Stimulated activated CD4-positive, alpha-beta T cell treated with anti-CD3 and anti-CD28 coated beads, Interleukin-12 subunit alpha, Interleukin-12 subunit beta, amount 100 ng/mL, for 24 hours (primary cell): ENCODE measurements at places on chromosomes 3 and 15.

GRCh38 chr3:29475854-29476253, 195.0 kb downstream of the RBMS3 start:
- DNase-seq, result no peak

GRCh38 chr3:128805772-128806171, 73.6 kb upstream of the ACAD9 start:
- DNase-seq, result no peak

DNA sequence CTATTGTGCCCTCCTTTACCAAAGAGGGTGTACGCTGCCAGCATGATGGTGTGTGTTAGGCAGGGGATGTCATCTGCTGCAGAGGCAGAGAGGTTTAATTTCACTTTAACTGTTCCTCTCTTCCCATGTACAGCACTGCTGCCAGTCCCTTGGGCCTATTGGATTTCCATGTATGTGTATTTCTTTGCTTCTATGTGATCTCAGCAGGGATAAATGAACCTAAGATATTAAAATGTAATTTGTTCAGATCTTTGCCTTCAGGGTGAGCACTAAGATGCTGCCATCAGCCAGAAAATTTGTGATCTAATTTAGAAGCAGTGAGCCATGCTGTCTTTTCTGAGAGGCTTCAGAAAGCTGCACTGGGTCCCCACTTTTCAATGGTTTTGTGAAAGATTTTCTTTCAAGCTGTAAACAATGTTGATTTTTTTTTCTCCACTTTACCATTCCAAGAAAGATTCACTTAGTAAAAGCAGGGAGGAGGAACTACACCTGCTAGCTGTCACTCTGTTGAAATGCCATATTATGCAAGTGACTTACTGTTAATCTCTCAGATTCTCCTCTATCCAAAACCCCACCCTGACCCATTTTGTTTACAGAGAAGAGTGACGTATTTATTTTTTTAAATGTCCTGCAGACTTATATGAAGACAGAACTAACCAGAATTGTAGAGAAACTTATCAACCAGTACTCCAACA, 261.9 kb downstream of the TBL1XR1 start:
- DNase-seq, result no peak

DNA sequence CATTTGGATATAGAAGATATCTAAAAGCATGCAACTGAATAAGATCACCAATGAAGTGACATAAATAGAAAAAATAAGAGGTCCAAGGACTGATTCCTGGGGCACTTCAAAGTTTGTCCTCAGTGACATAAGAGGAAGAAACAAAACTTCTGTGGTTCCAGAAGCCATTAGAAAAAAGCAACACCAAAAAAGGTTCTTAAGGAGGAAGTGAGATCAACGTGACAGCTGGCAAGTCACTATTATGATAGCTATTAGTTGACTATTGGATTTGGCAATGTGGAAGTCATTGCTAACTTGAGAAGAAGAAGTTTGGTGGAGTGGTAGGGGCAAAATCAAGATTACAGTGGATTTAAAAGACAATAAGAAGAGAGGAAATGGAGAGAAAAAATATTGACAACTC, 1098.3 kb downstream of the NAALADL2 start:
- DNase-seq, result no peak

- no peak for DNase-seq
Measured at GRCh38 chr3:150878996-150879575, 26.2 kb downstream of the MINDY4B start.

DNA sequence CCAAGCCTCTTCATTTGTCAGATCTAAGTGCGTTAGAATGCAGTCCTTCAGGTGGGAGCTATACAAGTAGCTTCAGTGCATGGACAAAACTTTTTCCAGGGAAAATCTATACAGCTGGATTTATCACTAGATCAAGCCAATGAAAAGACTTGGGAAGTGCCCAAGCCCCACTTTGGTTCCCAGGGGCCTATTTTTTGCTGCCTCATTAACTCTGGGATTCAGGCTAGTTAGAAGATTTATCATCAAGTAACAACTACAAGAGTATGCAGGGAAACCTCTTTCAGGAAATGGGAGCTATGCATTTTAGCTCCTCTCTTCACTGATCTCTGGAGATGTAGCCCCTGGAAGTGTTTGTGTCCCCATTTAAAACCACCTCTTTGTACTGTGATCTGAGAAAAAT, 908.8 kb downstream of the SQOR start:
- DNase-seq, result no peak

DNA sequence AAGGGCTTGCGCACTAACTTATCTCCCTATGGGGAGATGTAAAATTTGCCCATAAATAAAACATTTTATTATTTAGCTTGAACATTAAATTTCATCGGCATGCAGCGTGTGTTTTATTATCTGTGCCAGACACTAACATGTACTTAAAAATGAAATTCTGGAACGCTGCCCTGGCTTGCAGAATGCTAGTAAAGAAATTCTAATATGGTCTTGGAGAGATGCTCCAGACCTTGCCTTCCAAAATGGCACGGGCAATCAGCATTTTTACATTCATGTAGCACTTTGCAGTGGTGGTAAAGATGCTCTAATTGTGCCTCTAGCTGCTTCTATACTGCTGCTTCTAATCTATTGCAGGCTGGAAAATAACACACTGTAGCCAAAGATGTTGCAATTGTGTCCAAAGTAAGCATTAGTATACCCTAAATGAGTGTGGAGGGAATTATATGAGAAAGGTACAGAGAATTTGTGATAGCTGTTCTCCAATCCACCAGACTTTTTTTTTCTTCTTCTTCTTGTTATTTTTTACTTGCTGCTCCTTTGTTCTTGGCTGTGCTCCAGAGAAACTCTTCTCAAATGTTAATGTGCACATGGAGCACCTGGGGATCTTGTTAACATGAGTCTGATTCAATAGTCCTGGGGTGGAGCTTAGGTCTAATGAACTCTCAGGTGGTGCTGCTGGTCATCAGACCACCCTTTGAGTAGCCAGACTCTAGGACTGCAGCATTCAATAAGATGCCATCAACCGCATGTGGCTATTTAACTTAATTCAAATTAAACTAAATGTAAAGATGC, 47.3 kb downstream of the CRABP1 start:
- no peak for DNase-seq

GRCh38 chr3:158977497-158977896, 175.6 kb downstream of the MFSD1 start:
- DNase-seq, result no peak

- DNase-seq, result no peak
Measured at GRCh38 chr3:54928046-54928770, at the start of gene LRTM1. Gene LRTM1 (minus strand): TSS chr3:54928059. CDS start chr3:54927911, 148 bp downstream.

DNA sequence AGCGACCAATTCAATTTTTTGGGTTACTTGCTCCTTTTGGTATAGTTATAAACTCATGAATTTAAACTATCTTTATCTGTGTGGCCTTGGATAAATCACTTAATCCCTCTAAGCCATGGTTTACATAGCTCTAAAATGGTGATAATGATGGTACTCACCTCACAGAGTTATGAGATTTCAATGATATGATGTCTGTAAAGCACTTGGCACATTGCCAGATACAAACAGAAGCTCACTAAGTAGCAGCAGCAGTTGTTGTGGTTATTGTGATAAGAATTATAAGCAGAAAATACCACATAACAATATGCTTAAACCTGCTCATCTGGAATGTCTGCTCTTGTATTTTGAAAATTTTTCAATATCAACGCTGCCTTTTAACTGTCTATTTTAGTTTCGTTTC, 185.1 kb upstream of the SNTN start:
- no peak for DNase-seq

DNA sequence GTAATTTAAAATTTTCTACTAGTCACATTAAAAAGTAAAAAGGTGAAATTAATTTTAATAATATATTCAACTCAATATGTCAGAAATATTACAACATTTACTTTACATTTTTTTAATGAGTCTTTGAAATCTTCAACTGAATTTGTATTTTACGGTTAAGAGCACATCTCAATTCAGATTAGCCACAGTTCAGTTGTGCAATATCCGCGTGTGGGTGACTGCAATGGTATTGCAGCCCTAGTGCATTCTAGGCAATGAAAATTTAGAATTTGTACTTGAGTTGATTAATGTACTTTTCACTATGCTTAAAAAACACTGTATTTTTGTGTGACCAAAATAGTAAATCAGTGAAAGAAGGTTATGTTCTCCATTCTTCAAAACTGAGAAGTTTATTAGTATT, 57.3 kb downstream of the CEP63 start:
- no peak for DNase-seq

- DNase-seq, result no peak
Measured at GRCh38 chr3:158742871-158743663, 10.8 kb upstream of the RARRES1 start.

DNA sequence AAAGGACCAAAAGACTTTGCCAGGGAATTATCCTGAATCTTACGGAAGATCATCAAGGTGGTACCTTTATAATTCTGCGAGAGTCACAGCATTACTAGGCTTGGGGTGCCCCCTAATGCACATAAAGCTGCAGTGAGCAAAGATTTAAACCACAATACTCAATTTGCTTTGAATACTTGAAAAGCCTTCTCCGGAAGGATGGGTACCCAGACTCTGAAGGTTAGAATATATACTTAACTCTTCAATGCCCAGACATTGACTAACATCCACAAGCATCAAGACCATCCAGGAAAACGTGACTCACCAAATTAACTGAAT, 117.8 kb upstream of the KCNH8 start:
- DNase-seq, result no peak

DNA sequence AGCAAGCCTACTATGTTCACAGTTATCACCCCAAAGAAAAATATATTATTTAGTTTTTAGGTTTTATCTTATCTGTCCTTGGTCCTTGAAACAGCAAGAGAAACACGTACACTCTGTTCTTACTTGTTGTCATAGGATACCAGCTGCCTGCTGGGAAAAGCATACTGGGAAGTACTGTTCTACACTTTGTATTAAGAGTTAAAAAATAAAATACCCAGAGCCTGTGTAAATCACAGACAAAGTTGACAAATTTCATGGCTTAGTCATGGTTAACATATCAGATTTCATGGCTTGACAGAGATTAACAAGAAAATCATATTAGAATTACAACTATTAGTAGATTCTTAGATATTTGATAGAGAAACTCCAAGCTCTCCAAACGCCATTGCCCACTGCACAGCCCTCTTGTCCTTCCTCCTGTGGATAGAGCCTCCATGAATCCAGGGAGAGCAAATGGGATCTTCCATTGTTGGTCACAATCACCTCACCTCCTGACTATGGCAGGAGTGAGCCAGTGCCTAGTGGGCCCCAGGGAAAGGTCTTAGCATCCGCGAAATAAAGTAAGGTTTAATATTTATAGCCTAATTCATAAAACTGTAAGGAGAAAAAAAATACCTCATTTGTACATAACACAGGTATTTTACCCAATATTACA, 128.1 kb upstream of the WNT5A start:
- DNase-seq, result no peak

- DNase-seq, result no peak
Measured at GRCh38 chr3:81585056-81585455, 176.4 kb downstream of the GBE1 start.

DNA sequence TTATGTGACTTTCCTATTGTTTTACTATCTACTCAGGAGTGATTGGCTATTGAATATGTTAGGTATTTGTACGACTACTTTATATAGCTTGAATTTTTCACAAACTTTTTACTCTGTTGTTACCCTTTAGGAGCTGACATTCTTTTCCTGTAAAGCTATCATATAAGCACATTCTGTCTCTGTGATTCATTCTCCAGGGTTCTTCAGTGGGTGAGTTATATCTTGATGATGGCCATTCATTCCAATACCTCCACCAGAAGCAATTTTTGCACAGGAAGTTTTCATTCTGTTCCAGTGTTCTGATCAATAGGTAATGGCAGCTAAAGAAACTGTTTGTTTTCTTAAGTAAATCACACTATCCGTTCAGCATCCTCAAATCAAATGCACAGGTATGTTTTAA, 10.1 kb upstream of the CAPN3 start:
- DNase-seq, result no peak

GRCh38 chr15:31049682-31050615, 51.6 kb downstream of the TRPM1 start:
- no peak for DNase-seq

GRCh38 chr3:48601622-48601994, 6.5 kb upstream of the COL7A1 start:
- DNase-seq, result no peak

DNA sequence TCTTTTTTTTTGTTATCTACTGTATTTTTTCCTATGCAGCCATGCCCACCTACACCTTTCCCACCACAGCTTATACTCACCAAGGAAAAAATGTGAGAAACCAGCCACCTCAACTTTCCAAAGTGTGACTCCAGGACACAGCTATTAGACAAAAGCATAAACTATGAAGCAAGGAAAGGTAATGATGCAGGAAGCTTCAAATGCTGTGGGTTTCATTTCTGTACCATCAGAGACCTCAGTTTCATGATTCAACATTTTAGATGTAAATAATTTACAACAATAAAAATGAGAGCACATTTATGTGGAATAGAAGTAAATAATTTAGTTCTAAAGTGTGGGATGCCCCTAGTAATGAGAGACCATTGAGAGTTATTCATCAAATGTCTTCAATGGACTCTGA, 115.1 kb downstream of the CDIN1 start:
- no peak for DNase-seq

DNA sequence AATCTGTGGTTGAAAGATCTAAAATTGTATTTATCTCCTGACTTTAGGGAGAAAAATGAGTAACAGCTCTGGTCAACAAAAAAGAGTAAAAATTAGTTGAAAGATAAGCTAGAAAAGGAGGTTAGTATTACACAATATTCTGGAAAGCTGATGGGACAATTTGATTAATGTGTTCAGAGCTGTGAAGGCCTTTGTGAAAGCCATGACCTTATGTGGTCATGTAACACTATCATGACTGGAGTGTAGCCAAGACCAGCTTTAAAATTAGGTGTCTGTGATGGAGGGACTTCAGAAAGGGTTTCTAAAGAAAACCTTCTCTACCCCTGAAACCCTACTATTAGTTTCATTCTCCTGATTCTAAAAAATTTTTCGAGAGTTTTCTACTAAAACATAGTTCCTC, 127.2 kb downstream of the NFKBIZ start:
- DNase-seq, result no peak

GRCh38 chr3:157981819-157982218, 124.4 kb downstream of the SHOX2 start:
- DNase-seq, result no peak

GRCh38 chr15:40785164-40785563, 15.4 kb downstream of the C15orf62 start:
- no peak for DNase-seq

GRCh38 chr15:60526127-60526616, 47.2 kb upstream of the ICE2 start:
- no peak for DNase-seq
